ENCODE measurements at places on chromosomes 2 and 18. TPM values are rescaled to one million over a fixed set of nuclear protein-coding genes. Genes with fewer than 3 reads are reported as not detected.

DNA sequence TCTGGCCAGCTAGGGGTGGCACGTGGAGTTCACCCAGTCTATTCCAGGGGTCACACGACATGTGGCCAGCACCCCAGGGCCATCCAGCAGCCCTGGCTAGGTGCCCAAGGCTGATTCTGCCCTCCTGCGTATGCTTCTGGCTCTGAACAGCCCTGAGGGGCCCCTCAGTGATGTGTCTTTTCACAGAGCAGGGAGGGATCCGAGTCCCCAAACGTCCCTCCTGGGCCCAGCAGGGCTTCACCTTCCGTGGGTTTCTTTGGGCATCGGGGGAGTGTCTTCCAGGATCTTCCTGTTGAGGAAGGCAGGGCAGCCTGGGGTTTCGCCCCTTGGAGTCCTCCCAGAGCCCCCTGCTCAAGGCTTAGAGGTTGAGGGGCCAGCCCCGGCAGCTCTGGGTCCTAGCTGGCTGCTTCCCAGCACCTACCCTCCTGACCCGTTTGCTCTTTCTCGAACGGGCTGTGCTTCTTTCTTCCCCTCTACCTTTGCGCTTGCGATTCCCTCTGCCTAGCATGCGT is 165.9 kb downstream of the DYSF start:
- peak; percentile 44 for DNase-seq

DNA sequence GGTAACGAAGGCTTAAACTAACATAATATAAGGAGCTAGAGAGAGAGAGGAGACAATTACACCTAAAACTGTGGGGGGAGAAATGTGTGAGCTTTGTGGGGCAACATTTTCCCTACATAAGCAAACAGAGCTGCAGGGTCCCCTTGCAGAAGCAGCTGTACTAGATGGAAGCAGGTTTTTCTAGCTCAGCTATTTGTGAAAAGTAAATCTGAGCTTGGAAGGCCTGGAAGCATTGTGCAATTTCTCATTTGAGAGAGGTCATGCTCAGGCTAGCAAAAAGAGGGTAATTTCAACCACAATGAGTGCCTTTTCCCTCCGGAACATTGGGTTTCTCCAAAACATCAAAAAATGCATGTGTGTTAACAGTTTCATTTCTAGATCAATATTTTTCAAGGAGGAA is 130.0 kb downstream of the ARL4C start:
- peak; percentile 26 for DNase-seq

DNA sequence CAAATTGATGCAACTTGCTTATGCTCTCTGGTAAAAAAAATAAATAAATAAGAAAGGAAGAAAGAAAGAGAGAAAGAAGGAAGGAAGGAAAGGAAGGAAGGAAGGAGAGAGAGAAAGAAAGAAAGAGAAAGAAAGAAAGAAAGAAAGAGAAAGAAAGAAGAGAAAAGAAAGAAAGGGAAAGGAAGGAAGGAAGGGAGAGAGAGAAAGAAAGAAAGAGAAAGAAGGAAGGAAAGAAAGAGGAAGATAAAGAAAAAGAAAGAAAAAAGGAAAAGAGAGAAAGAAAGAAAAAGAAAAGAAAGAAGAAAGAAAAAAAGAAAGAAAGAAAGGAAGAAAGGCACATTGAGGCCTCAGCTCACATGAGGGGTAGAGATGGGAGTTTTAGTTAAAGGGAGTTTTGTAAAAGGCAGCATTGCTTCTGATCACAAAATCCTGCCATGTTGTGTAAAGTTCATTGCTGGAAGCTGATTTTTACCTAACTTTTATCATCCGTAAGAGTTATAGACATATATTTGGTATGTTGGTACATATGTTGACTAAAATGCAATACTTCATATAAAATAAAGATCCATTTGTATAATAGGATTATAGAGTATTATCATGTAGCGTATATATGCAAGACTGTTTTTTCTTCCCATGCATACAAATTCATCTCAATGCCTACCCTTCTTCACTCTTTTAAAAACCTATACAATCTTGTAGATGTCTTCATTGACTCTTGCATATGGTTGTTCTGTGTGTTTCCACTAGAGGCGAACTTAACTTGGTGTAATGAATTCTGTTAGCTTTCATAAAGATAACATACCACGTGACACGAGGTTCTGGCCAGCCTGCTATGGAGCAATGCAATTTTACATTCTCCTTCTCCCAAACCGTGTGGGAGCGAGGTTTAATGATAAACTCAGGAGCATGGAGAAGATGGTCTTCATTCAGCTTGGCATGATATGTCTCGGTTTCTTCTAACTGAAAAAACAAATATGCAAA is 32.8 kb downstream of the MYOM1 start:
- DNase-seq: no peak

GRCh38 chr2:236581546-236581945 is 11.9 kb downstream of the ACKR3 start:
- no peak for DNase-seq

DNA sequence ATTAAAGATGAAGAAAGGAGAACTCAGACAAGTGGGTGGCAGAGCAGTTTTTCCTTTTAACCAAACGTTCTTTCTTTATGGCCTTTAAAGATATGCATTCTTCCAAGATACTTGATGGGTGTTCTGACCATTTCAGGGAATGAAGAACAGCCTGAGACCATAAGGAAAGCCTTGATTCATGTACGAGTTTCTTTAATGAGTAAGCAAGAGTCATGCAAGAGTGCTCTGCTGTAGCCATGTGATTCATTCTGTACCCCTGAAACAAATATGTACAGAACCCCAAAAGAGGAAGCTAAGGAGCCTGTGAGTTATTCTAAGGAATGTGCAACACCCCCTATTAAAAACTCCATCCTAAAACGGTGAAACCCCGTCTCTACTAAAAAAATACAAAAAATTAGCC is 372.8 kb downstream of the MTX2 start:
- DNase-seq: no peak

The SEPTIN10 gene
- total RNA-seq: 87.8 TPM

The LHCGR gene
- not detected for total RNA-seq

Measured in upper lobe of left lung (tissue), 6 donors.